Amniotic epithelial cell (primary cell): ENCODE measurements at places on chromosomes 2 and 18.

- DNase-seq, result peak; percentile 89
These were observed 10.2 kb downstream of the C18orf32 start for GRCh38 chr18:49476664-49477411.

DNA sequence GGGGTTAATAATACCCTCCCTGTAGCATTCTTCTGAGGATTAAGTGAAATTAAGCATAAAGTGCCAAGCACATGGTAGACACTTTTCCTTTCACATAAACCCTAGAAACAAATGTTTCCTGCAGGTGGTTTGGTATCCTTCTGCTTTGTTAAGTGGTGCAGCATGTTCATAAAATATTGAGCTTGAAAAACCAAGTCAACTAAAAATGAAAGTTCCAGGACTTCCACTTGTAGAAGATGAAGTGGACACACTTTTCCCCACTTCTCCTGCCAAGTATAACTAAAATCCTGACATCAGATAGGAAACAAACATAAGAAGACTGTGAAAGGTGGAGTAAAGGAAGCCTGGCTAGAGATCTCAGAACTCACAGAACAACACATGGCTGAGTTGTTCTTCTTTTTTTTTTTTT is 90.5 kb downstream of the COLEC12 start:
- DNase-seq, result no peak

- peak; percentile 7 for DNase-seq
These were observed 329.9 kb downstream of the TRIB2 start for GRCh38 chr2:13046557-13047165.

GRCh38 chr18:36564841-36565240 is 264.0 kb downstream of the TPGS2 start:
- DNase-seq, result no peak

DNA sequence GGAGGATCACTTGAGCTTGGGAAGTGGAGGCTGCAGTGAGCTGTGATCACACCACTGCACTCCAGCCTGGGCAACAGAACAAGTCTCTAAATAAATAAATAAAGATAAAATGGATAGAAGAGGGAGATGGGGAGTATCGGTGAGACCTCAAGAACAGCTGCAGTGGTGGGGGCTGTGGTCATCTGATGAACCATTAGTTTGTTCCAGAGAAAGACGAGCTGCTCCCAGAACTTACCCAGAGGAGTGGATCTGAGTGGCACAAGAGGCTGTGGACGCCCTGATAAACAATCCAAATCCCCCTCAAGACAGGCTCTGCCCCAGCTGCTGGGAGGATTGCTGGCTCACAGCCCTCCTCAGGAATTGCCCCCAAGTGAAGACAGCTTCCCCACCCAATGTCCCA is 26.7 kb downstream of the TMEM127 start:
- no peak for DNase-seq

- no peak for DNase-seq
These were observed 21.9 kb upstream of the PAX3 start for GRCh38 chr2:222320436-222321395.

- DNase-seq, result no peak
These were observed 308.2 kb upstream of the LRATD1 start for GRCh38 chr2:14324308-14324707.

GRCh38 chr2:32262105-32262504 is 2.6 kb downstream of the NLRC4 start:
- no peak for DNase-seq

GRCh38 chr2:225011585-225011984 is 30.7 kb downstream of the DOCK10 start:
- DNase-seq, result no peak

GRCh38 chr2:239965318-239965717 is 59.8 kb downstream of the NDUFA10 start:
- no peak for DNase-seq

- no peak for DNase-seq
These were observed 116.6 kb downstream of the SPHKAP start for GRCh38 chr2:228064796-228065315.

DNA sequence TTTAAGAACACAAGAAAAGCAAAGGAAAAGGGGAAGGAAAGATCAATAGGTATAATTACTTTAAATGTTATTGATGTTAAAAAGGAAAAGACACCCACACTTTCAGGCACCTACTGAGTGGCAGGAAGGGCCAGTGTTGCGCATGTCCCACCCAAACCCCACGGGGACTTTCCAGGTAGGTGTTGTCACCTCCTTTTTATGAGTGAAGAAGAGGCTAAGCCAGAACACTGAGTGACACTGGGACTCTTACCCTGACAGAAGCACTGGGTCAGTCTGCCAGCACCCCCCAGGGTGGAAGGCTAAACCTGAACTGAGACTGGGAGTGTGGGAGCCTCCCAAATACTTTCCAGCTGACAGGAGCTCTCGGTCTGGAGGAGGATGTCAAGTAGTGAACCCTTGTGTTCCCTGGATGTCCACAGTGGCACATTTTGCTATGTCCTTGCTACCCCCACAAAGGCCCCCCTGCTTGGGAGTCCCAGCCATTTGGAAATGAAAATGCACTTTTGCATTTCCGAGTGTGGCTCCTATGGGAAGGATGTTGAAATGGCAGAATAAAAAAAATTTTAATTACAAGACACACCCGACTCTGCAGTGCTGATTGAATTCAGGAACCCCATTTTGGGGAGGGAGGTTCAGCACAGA is 90.9 kb upstream of the SMAD2 start:
- DNase-seq, result no peak

DNA sequence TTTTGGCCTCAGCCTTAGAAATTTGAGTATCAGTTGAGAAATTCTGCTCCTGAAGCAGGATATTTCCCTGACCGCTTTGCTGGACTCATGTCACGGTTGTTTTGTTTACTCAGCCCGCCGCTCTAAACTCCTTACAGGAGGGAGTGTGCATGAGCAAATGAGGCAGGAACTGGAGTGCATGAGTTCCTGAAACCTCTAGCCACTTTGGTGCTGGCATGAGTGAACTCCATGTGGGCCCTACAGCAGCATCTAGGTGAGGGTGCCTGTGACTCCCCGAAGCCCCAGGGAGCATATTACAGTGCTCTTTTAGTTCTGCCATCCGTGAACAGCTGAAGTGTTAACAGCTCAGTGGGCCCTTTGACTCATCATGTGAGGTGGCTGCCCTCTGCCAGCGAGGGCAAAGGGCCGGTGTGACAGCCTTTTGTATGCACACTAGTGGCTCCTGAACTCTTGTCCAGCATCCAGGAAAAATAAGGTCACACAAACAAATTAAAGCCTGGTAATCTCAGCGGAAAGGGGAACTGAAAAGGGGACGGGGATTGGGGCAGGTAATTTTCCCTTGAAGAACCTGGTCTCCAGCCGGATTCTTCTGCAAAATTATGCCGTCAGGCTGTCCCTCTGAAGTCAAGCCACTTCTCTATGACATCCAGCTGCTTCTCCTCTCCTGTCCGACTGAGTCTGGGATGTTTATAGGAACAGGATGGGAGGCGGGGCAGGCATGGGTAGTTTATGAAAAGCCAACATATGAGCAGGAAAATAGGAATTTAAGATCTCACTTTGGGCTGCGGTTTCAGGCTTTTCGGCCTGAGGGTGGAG is 1668.7 kb downstream of the SUCLG1 start:
- no peak for DNase-seq

DNA sequence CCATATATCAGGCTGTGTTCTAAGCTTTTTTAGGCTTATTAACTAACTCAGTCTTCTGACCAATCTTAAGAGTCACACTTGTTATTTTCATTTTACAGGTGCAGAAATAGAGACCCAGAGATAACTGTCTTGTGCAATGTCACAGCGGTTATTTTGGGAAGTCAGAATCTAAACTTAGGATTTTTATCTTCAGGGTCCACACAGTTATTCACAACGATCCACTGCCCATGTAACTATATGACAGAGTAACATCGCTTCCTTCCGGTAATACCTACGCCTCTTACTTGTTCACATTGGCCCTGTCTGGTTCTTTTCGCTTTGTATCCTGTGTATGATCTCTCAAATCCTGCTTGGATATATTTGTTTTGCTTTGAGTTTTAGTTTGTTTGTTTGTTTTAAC is 631.7 kb downstream of the LRP1B start:
- no peak for DNase-seq

DNA sequence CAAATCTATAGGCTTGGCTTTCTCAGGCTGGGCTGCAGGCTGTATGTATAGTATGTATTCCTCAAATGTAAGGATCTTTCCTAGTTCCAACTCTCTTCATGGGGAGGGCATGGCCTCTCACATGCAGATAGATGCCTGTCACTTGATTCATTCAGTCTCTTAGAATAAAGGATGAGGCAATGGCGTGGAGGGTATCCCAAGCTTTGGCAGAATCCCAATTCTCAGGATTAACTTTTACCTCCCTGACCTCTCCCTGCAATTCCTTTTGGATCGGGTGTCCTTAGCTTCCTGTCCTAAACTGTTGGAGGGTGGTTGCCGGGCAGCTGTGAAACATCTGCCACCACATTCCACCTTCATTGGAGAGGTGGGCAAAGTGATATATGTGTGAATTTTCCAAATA is 80.3 kb downstream of the INSIG2 start:
- no peak for DNase-seq

GRCh38 chr2:148273158-148273691 is 252.3 kb downstream of the MBD5 start:
- peak; percentile 47 for DNase-seq

GRCh38 chr2:30253873-30254684 is 22.7 kb downstream of the LBH start:
- no peak for DNase-seq

DNA sequence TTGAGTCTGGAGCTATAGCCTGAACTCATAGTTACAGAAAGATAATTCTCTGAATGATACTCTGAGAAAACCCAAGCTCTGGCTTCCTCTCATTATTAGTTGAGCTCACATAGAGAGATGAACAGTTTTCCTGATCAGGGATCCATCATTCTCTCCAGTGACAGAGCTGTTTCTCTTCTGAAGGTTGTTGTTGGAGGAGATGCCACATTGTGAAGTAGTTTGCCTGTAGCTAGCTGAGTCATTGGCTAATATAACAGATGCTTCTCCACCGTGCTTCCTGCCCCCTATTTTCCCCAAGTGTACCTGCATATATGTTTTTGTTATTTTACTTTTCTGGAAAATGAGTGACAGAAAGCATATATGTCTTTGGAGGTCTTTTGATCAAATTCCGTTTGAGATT is 64.6 kb downstream of the OSBPL6 start:
- no peak for DNase-seq

GRCh38 chr18:74508366-74508765 is 12.2 kb downstream of the CNDP2 start:
- DNase-seq, result no peak

GRCh38 chr2:175111200-175111657 is 56.8 kb downstream of the ATF2 start:
- peak; percentile 55 for DNase-seq

- DNase-seq, result no peak
These were observed 112.0 kb upstream of the SLC66A3 start for GRCh38 chr2:11043245-11043644.

DNA sequence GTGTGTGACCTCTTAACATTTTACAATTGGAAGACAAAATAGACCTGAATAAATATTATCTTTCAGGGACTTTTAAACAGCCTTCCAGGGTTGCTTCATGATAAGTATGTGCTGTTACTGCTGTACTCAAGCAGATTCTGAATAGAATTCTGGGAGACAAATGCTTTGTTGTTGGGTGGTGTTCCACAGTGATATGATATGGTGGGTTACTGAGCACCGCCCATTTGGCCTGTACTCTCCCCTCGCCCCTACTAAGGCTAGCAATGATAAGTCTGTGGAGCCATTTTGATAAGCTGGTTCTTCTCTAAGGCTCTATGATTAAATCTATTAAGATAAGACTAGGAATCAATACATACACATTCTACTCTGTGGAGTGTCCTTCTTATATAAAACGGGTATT is 89.8 kb upstream of the ITGA4 start:
- no peak for DNase-seq

DNA sequence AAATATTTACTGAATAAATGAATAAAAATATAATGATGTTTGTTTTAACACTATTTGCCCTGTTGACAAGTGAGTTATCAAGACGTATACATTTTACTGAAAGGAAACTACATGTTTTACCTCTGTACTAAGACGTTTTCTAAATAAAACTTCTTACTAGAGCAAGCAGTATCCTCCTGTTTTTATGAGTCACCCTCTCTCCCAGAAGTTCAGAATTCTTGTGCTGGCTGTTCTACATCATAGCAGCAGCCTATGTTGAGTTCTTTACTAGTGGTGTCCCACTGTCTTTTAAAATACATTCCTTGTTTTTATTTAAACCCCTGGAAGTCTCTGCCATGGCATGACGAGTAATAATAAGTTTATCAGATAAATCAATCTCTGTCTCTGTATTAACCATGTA is 297.4 kb downstream of the CALCRL start:
- DNase-seq, result peak; percentile 79
